ENCODE measurements at places on chromosomes 11 and 22.
A peak's percentile ranks its signal among the peaks of the same experiment; 100 is the strongest.

DNA sequence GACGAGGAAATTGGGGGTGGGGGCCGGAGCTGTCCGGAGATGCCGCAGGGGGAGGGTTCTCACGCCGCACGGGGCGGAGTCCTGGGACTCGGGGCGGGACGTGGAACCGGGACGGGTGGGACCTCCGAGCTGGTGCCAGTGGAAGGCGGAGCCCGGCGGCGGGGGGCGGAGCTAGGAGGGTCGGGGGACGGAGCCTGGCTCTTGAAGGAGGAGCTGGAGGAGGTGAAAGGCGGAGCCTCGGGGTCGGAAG is 271 bp downstream of the FKBP2 start:
- DNase-seq = peak; percentile 100

- peak; percentile 69 for DNase-seq
These were observed 19.3 kb downstream of the POLR3H start for GRCh38 chr22:41524809-41525449.

DNA sequence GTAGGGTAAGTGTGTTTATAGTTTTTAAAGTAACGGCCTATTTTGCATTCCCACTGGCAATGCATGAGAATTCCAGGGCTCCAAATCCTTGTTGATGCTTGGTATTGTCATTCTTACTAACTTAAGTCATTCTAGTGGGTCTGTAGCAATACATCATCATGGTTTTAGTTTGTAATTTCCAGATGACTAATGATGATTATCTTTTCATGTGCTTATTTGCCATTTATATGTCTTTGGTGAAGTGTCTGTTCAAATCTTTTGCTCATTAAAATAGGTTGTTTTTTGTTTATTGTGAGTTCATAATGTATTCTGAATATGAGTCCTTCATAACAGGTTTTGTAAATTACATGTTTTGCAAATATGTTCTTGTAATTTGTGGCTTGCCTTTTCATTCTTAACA is 31.2 kb downstream of the MTMR3 start:
- DNase-seq = no peak

GRCh38 chr11:19073454-19074415 is 13.2 kb upstream of the MRGPRX2 start:
- DNase-seq = no peak

DNA sequence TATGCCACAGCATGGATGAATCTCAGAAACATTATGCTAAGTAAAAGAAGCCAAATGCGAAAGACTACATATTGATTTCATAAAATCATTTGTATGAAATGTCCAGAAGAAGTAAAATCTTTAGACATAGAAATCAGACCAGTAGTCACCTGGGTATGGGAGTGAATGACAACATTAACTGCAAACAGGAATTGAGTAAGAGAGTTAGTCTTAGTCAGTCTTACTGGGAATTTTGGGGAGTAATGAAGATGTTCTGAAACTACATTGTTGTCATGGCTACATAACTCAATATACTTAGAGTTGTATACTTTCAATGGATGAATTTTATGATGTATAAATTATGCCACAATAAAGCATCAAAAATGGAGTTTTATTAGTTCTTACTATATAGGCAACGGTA is 107.8 kb upstream of the CHORDC1 start:
- DNase-seq = no peak

DNA sequence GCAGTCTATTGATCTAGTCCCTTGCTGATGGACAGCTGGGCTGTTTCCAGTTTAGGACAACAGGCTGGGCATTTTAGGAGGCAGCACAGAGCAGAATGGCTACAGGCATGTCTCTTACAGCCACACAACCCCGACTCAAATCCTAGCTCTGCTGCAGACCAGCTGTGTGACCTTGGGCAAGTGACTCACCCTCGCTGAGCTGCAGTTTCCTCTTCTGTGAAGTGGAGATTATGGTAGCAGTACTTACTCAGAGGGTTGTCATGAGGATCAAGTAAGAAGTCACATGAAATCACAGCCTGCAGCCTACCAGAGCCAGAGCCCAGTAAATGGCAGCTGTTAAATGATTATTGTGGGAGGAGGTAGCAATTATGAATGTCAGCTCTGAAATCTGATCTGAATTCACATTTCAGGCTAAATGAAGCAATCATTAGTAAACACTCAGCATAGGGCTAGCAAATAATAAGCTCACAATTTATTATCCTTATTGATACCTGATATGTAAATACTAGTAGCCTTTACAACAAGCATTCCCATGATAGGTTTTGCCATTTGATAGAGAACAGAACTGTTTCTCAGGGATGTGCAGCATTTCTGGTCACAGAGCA is 58.9 kb downstream of the MYEOV start:
- DNase-seq = peak; percentile 22

GRCh38 chr11:65375012-65375411 is 7.4 kb downstream of the SLC25A45 start:
- no peak for DNase-seq

DNA sequence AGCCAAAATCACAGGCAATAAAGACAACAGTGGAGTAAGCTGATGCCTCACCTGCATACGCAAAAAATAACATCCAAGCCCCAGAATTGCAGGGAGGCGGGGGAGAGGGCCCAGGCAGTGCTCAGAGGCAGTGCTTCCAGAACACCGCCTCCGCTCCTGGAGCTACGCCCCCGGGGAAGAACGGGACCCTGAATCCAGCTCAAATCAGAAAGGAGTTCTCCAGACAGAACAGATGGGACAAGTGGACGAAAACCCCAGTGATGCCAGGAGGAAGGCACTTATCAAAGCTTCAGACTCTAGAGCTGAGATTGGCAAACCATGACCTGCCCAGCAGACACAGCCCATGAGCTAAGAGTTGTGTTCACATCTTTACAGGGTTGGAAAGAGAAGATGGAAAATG is 683.9 kb downstream of the TBC1D22A start:
- DNase-seq = no peak

GRCh38 chr11:104254347-104254746 is 90.4 kb upstream of the PDGFD start:
- peak; percentile 34 for DNase-seq

- DNase-seq = no peak
These were observed 40.5 kb downstream of the DUSP8 start for GRCh38 chr11:1531449-1532013.

DNA sequence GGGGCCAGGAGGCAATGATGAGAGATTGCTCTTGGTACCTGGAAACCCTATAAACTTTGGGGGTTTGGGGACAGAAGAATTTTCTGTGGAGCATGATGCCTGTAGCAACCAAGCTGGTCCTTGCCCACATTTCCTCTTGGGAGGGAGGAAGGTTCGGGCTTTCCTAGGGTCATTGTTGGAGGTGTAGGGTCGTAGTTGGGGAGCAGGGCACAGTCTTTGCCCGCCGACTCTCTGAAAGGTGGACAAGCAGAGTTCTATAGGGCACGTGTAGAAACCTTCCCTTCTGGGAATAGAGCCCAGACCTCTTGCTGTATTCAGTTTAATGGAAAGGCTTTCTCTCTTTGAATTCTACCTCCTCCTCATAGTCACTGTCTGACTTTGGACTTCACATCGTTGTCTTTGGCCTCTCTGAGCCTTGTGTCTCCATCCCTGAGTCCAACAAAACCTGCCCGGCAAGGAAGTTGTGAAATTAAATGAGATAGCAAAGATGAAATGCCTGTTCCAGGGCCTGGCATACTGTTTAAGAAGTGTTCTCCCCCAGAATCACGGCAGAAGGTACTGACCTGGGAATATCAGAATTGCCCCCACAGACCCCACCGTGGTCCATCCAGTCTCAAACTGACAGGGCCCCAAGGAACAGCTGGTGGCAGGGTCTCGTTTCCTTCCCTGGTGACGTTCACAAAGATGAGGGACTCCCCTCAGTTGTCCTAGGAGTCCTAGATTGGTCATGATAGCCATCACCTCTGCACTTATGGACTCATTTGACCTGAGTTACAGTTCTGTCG is 1.6 kb downstream of the PRDM11 start:
- DNase-seq = peak; percentile 22

- DNase-seq = peak; percentile 20
These were observed 25.5 kb upstream of the RFPL3 start for GRCh38 chr22:32331918-32332725.

DNA sequence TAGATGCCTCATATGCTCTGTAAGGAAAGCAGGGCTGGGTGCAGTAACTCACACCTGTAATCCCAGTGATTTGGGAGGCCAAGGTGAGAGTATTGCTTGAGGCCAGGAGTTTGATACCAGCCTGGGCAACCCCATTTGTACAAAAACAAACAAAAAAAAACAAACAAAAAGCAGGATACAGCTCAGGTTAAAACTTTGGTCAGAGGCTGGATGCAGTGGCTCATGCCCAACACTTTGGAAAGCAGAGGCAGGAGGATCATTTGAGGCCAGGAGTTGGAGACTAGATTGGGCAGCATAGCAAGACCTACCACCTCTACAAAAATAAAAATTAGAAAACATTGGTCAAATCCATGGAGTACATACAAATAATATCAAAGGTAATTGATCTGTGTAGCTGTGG is 7.9 kb downstream of the CUL5 start:
- no peak for DNase-seq

GRCh38 chr11:111834432-111835163 is 36.8 kb downstream of the ALG9 start:
- no peak for DNase-seq

GRCh38 chr11:4203603-4204360 is 109.2 kb downstream of the RRM1 start:
- no peak for DNase-seq
